ENCODE measurements at places on chromosomes 6 and 20.

- no peak for DNase-seq
These were observed 5.9 kb upstream of the PAQR8 start for GRCh38 chr6:52356017-52356416.

DNA sequence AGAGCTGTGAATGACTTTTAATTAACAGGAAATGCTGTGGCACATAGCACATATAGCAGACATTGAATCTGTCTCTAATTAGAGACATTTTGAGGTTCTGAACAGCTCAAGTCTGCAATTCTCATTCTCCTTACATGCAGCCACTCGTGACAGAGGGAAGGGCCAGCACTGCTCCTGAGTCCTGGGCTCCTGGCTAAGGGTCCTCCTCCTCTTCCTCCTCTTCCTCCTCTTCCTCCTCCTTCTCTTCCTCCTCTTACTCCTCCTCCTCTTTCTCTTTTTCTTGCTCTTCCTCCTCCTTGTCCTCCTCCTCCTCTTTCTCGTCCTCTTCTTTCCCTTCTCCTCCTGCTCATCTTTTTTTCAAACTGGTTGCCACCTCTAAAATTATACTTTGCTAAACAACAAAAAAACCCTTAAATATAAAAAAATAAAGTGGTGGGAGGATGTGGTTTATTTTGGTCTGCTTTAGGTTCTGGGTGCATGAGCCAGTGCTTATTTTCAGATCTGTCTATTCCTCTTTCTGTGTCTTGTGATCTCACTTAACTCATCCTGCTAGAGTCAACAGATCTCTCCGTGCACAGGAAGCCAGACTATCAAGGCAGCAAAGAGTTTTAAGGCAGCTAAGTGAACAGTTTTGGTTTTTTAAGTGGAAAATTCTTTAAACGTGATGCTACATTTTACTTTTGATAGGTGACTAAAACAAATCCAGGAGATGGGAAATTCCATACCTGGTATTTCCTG is 159.3 kb downstream of the CD83 start:
- no peak for DNase-seq

GRCh38 chr6:1836690-1837089 is 227.0 kb downstream of the FOXC1 start:
- no peak for DNase-seq

- DNase-seq = peak; percentile 25
These were observed 505 bp upstream of the WRNIP1 start for GRCh38 chr6:2764610-2765165.

- DNase-seq = no peak
These were observed 592.7 kb upstream of the AGPAT4 start for GRCh38 chr6:161866570-161866969.

DNA sequence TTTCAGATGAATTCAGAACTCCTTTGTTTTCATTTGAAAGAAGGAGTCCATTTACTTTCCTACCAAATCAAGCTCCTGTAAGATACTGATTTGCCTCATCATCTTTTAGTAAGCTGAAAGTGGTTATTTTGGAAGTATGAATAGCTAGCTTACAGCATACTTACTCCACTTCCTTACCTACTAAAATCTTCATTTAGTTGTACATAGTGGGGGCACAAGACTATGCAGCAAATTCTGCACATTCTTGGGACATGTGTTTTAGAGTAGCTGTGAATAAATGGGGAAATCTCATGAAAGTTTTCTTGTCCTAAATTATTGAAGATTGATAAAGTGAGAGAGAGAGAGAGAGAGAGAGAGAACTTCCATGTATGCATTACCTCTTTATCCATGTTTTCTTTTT is 256.3 kb downstream of the OGFRL1 start:
- no peak for DNase-seq

DNA sequence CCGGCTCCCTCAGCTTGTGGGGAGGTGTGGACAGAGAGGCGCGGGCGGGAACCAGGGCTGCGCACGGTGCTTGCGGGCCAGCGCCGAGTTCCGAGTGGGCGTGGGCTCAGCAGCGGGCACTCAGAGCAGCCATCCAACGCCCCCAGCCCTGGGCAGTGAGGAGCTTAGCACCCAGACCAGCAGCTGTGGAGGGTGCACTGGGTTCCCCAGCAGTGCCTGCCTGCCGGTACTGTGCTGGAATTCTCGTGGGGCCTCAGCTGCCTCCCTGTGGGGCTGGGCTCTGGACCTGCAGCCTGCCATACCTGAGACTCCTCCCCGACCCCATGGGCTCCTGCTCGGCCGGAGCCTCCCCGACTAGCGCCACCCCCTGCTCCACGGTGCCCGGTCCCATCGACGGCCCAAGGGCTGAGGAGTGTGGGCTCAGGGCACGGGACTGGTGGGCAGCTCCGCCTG is 92.7 kb downstream of the MANEA start:
- DNase-seq = no peak

- DNase-seq = no peak
These were observed 25.1 kb upstream of the RPP40 start for GRCh38 chr6:5028921-5029320.

GRCh38 chr6:138857775-138858174 is 61.9 kb downstream of the ECT2L start:
- DNase-seq = no peak

DNA sequence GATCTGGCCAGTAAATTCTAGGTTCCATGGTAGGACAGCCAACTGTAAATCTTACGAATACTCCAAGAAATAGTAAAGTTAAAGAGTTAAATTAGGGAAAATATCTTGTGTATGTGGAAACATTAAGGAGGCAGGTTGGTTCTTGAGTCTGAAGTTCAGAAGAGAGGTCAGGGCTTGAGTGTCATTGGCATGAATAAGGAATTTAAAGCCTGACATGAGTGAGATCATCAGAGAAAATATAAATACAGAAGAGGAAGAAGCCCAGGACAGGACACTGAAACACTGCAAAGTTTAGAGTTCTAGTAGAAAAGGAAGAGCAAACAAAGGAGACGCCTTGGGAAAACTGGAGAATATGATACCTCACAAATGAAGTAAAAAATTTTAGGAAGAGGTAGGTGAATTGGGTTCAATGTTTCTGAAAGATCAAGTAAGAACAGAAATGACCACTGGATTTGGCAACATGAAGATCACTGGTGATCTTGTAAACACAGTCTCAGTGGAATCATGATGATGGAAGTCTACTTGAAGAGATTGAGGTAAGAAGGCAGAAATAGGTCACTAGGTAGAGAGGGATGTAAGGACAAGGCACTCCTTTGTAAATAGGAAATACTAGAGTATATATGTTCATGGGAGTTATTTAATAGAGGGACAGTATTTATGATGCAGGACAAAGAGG is 41.6 kb upstream of the SYNCRIP start:
- DNase-seq = no peak

Measured in NCI-H2081 treated with DMSO at 0.1 percent for 48 hours (cell line).